ENCODE measurements at places on chromosomes 3 and 15.
A peak's percentile ranks its signal among the peaks of the same experiment; 100 is the strongest.

- no peak for DNase-seq
Observed at GRCh38 chr3:134018406-134018805, 11.3 kb downstream of the SLCO2A1 start.

DNA sequence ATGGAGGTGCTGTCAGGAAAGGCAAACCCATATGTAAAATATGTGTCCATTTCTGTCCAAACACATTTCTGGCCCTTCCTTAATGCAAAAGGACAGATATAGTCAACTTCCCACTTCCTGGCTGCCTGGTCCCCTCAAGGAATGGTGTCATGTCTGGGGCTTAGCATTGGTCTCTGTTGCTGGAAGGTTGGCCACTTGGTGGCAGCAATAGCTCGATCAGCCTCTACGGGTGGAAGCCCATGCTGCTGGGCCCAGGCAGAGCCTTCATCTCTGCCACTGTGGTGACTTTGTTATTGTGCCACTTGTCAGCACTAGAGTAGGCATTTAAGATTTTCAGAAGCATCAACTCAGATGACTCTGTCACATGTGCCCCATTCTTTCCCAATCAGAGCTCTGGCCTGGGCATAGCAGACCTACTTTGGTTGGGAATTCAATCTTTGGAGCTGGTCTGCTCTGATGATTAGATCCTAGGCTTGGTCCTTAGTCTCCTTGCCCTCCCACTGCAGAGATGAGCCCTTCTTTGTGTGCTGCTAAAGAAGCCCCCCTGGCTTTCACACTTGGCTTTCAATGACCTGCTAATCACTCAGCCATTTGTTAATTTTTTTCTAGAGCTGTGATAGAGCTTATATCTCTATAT is 51.0 kb upstream of the SPSB4 start:
- DNase-seq, result peak; percentile 49

- no peak for DNase-seq
Observed at GRCh38 chr3:135090020-135090717, 295.1 kb downstream of the EPHB1 start.

DNA sequence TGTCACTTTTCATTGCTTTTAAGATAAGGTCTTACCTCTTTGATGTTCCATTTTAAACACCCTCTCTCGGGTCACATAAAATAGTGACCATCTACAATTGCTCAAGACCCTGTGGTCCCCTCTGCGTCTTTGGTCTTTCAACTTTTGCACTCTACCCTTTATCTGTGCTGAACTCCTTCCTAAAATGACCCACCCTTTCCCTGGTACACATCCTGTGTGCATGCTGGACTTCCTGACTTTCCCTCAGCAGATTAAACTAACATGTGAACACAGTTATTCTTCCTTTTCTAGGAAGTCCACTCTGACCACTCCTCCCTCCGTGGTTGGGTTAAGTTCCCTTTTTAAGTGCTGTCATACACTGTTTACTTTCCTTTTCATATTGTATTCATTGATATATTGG is 414.2 kb downstream of the GABRB3 start:
- no peak for DNase-seq

DNA sequence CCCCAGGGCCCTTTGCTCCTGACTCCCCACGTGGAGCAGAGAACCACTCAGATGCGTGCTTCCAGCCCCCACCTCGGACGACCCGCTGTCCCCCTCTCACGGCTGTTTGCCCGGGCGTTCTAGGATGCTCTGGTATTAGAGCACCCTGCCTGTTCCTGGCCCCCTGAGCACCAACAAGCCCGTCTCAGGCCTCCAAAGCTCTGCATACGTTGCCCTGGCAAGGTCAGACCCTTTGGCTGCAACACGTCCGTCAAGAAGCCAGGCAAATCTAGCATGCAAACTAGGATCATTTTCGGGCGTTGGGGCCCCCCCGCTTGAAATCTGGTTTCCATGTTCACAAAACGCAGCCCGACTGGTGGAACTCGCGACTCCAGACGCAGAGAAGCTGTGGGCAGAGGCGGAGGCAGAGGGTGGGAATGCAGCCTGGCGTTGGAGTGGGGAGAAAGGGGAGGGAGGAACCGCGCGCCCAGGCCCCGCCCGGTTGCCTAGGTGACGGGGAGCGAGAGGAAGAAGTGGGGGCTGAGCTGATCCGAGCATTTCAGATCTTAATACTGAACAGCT is 86.2 kb upstream of the PIAS1 start:
- peak; percentile 71 for DNase-seq

DNA sequence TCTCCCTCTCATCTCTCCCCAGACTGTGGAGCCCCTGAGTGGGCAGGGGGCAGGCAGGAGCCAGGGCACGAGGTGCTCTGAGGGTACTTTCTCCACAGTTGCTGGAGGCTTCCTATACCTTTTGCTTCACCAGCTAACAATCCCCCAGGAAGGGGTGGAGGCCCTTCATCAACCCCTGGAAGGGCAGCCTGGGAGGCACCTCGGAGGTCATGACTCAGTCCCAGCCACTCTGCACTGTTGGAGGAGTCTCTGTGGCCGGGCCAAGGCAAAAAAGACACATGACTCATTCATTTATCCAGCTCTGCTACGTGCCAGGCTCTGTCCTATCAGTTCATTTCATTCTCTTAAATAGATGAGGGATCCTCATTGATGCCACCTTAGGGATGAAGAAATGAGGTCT is 15.6 kb upstream of the KY start:
- DNase-seq, result peak; percentile 36

DNA sequence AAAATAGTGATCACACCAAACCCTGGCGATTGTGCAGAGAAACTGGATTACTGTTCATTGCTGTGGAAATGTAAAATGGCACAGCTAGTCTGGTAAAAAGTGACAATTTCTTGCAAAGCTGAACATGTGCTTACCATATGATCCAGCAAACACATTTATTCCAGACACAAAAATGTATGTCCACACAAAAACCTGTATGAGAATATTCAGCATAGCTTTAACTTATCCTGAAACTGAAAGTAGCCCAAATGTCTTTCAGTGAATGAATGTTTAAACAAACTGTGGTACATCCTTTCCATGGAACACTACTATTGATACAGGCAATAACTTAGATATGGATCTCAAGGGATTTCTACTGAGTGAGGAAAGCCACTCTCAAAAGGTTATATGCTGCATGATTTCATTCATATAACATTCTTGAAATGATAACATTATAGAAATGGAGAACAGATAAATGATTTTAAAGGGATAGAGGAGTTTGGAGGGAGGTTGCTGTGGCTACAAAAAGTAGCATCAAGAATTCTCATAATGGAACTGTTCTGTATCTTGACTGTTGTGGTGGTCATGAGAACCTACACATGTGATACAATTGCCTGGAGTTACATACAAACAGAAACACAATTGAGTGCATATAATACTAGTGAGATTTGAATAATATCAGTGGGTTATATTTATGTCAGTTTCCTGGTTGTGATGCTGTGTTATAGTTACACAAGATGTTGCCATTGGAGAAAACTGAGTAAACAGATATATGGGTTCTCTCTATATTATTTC is 70.7 kb upstream of the DPH6 start:
- peak; percentile 42 for DNase-seq

GRCh38 chr15:52466134-52466701 is 62.5 kb downstream of the MYO5A start:
- no peak for DNase-seq

DNA sequence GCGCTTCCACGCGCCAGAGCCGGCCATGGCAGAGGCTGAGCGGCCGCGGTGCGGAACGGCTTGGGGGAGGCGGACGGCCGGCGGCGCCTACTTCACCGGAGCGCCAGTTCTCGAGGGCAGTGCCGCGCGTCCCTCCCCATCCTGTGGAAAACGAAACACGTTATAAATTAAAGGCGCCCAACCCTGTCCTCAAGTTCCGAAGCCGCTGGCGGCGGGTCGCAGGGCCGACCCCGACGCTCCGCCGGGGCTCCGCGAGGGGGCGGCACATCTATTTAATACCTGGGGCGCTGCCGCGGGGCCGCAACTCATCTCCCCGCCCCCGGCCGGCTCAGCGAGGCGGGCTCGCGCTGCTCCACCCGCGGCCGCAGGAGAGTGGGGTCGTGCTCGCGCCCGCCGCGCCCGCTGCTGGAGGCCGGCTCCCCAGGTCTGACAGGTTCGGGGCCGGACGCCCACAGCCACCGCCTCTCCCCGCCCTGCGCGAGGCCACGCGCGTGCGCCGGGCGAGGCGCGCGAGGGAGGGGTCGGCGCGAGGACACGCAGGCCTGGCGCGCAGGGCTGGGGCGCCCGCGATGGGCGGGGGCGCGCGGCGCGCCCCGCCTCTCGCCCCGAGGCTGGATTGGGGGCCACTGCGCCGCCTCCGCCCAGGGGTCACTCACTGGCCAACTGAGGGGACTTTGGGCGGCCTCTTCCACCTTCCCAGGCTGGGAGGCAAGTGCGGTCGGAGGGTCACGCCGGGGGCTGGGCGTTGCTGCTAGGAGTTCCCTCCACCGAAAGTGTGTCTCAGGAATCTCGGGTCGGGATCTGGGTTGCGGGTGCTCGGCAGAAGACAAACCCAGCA is at the start of gene SLC30A4:
Gene SLC30A4, minus strand, starts transcription at position 428 of the 838 bp plus-strand sequence. Its CDS starts 401 bp downstream, at position 27.
- DNase-seq, result peak; percentile 57

DNA sequence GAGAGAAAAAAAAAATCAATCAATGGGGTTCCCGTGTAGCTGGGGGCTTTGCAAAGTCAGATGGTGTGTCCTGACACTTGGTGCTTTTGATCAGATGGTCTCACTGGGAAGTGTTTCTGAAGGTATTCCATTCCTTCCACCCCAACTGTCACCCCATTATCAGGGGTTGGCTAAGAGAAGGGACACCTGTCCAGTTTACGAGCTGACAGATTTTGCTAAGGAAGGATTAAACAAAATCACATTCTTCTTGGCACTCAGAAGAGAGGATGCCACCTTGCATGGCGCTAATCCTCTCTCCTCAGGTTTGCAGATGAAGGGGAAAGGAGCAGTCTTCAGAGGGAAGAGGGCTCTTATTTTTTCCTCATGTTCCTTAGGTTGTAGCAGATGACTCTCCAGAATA is 103.7 kb upstream of the ETV5 start:
- no peak for DNase-seq

GRCh38 chr15:33304924-33305323 is 5.8 kb upstream of the RYR3 start:
- DNase-seq, result no peak

DNA sequence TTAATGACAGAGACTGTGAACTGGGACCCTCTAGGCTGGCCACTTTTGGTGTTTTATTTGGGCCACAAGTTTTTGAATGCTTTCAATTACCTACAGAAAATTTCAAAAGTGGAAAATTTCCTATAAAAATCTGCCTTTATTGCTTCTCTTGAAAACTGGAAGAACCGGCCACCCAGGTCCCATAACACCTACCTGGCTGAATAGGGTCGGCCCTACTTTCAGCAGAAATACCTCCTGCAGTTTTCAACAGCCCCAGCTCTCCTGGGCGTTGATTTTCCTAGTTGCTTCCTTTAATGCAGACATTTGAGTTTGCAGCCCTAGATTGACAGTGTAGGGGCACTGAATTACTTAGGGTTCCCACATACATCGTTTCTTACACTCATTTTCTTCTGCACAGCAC is 719 bp upstream of the SRPRB start:
- no peak for DNase-seq

DNA sequence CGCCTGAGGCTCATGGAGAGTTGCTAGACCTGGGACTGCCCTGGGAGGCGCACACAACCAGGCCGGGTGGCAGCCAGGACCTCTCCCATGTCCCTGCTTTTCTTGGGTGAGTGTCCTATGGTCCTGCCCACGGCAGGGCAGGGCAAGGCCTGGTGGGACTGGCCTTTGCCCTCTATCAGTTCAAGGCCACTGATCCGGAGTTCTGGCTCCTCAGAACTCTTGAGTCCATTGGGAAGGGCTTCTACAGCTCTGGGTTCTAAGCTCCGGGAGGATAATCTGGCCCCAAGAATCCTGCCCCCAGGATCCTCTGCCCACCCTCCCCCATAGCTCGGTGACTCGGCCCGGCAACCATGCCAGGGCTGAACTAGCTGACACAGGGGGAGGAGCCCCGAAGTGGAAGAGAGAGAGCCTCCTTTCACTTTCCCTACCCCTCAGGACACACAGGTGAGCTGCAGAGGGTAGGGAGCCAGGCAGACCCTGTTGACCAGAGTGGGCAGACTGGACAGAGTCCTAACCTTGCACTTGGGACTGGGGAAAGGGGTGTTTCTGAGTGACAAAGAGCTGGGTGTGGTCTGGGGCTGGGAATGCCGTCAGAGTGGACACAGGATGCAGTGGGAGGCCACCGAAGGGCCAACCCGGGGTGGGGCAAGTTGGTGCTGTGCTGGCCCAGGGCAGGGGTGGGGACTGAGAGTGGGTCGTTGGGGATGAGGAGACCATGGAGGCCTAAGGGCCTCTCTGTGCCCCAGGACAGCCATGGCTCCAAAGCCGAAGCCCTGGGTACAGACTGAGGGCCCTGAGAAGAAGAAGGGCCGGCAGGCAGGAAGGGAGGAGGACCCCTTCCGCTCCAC is 664 bp downstream of the PARP3 start:
- peak; percentile 56 for DNase-seq

GRCh38 chr15:42890161-42890913 is 30.2 kb downstream of the TTBK2 start:
- DNase-seq, result peak; percentile 91

- DNase-seq, result peak; percentile 21
Observed at GRCh38 chr15:59622289-59622688, 10.7 kb downstream of the GCNT3 start.

- DNase-seq, result peak; percentile 34
Observed at GRCh38 chr3:54660714-54661132, 267.1 kb downstream of the LRTM1 start.

GRCh38 chr3:103601666-103602065 is 1166.9 kb downstream of the ZPLD1 start:
- no peak for DNase-seq

GRCh38 chr3:57505901-57506300 is 38.2 kb downstream of the DNAH12 start:
- no peak for DNase-seq

GRCh38 chr3:187624588-187624987 is 45.6 kb downstream of the SST start:
- DNase-seq, result peak; percentile 9

GRCh38 chr3:128100161-128100560 is 23.5 kb downstream of the RUVBL1 start:
- no peak for DNase-seq

GRCh38 chr3:42216302-42216701 is 49.7 kb downstream of the CCK start:
- DNase-seq, result no peak

DNA sequence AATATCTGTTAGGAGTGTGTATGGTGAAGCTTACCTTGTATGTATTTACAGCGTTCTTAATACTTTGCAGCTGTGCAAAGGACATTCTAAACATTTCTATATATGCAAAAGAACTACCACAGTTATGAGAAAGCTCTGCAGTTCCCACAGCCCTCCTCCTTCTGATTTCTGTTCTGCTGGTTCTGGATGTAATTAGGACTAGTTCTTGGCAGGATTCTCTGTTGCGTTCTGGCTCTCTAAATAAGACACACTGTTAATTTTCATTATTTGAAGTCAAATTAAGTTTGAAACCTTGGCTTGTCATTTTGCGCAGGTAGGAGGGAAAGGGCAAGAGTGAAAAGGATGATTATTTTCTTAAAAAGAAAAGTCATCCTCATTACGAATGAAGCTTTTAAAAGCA is 76.4 kb downstream of the FNDC3B start:
- DNase-seq, result peak; percentile 56

GRCh38 chr3:23619705-23620637 is 185.8 kb upstream of the UBE2E1 start:
- no peak for DNase-seq

Measured in fibroblast of skin of abdomen (primary cell).